ENCODE measurements at places on chromosomes 1 and 21.

DNA sequence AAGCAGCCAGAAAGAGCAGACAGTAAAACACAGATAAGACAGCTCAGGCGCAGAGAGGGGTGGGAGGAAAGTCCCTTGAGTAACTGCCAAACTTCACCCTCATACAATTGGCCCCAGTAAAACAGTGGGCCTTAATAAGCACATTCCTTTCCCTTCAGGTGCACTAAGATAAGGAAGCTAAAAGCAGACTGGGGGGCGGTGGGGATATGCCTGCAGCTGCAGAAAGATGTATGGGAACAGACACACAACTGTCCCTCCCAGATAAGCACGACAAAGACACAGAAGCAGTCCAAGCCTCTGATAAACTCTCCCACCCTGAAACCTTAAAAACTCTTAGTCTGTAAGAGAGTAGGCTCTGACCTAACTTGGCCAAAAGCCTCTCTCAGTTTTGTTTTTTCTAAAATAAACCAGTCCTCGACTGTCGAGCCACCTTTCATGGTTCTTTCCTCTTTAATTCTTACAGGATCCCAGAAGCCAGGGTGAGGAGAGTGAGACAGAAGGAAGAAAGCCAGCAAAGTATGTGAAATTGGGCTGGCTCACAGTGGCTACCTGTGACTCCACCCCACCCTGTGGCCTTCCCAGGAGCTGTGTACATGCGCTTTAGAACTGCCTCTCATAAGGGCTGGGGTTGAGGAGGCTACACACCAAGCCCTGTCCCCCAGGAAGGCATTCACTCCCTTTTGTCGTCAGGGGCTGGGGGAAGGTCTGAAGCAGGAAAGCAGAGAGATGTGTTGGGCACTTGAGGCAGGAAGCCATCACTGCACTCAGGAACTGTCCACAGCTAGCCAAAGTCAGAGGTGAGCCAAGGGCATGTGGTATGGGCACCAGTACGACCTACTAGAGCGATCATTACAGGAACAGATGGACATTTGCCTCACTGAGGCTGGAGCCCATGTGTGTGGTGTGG is 4.6 kb downstream of the PGLYRP4 start:
- no peak for DNase-seq

DNA sequence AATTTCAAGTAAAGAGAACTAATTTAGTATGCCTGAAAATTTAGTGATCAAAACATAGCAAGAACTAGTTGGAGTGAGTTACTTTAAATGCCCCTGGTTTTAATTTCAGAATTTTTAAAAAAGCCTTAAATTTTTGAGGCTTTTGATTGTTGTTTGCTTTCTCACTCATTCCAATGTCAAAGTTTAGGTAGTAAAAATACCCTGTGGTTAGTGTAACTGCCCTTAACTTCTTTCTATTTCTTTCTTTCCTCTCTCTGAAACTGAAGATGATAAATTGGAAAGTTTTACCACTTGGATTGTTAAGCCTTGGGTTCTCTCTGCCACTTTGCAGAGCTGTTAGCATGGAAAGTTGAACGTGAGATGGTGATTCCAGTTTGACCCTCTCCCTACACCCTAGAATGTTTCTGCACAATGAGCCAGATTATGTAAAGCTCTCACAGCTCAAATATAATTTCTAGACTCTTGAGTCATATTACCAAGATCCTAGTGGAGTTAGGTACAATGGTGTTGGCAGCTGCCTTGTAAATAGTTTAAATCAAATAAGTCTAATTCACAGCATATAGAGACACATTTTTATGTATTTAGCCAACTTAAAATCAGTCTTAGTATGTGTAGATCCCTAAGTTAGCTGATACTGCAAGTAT is 192.4 kb upstream of the SGIP1 start:
- no peak for DNase-seq

DNA sequence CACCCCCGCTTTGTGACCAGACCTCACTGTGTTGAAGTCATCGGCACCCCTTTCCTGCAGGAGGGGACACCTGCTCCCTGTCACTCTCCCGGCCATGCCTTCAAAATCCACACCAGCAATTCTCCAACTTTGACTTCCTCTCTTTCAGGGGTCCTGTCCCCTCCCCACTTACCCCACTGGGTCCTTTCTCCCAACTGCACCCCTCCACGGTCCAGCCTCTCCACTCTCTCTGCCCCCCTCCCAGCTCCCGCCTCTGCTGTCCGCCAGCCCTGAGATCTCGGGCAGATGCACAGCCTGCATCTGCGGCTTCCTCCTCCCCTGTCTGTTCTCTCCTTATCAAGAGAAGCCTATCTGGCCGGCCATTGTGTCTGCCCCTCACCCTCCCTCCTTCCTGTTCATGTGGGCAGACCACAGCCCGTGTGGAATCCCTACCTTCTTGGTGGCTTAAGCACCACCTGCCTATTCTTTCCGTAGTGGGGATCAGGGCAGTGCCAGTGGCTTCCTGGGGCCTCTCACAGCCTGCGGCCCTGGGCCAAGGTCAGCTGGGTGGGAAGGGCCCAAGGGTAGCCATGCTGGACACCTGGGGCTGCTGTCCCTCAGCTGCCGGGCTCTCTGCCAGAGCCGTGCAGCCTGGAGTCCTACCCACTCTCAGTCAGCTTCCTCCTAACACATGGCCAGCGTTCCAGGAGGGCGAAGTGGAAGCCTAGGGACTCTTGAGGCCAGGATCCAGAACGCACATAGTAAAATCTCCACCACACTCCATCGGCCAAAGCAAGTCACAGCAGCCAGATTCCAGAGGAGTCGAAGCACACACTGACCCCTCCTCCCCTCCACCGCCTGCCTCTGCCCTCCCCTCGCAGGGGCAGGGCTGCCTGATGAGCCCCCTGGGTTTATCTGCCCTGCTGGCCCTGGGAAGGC is 5.1 kb upstream of the HES4 start:
- DNase-seq: peak; percentile 28

- no peak for DNase-seq
Observed at GRCh38 chr21:34933609-34934335, 115.3 kb downstream of the RUNX1 start.

DNA sequence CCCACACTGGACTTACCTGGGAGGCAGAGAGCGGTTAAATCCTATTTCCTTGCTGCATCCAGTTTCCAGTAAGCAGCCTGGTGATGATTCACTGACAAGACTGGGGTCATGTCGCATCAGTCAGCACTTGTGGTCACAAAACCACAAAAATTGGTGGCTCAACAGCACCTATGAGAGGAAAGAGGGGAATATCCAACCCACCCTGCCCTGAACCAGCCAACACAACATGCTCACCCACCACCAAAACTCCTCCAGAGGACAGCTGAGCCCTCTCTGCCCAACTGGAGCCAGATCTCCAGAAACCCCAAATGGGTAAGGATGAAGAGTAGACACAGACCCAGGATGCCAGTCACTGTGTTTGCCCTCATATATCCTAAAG is 64.0 kb downstream of the CD46 start:
- peak; percentile 56 for DNase-seq

- peak; percentile 100 for DNase-seq
Observed at GRCh38 chr1:225655509-225656258, 2.8 kb upstream of the ENAH start.

DNA sequence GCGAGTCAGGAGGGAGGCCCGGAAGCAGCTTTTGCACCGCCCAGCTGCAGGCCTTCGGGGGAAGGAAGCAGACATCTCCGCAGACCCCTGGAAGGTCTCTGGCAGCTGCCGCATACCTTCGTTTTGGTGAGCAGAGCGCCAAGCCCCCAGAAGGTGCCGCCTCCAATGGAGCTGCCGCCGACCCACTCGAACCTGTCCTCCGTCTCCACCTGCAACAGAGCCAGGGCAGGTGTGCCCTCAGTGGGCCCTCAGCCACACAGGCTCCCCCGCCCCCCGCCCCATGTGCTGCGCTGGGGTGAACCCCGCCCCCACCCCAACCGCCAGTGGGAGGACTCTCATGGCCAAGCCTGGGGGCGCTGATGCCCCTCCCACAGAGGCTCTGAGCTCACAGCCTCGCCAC is 6.2 kb downstream of the PANK4 start:
- no peak for DNase-seq

DNA sequence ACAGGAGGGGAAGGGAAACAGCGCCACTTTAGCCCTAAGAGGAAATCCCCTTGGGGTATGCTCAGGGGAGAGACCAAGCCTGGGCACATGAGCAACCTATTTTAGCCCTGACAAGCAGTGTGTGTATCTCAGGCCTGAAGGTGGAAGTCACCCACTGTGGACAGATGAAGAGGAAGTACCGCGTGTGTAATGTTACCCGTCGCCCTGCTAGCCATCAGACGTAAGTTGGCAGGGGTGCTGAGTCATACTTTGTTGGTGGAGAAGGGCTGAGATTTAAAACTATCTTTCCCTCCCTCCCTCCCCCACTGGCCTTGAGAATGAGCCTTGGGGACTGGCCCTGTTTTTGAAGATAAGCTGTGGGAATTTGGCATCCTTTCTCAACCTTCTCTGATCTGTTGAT is 11.2 kb downstream of the AGO1 start:
- DNase-seq: peak; percentile 53

DNA sequence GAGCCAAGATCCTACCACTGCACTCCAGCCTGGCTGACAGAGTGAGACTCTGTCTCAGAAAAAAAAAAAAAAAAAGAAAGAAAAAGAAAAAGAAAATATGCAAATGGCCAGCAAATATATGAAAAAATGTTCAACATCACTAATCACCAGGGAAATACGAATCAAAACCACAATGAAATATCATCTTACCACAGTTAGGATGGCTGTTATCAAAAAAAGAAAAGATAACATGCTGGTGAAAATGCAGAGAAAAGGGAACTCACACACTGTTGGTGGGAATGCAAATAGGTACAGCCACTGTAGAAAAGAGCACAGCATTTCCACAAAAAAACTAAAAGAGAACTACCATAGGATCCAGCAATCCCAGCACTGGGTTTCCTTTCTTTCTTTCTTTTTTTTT is 477.5 kb downstream of the SMYD3 start:
- no peak for DNase-seq

DNA sequence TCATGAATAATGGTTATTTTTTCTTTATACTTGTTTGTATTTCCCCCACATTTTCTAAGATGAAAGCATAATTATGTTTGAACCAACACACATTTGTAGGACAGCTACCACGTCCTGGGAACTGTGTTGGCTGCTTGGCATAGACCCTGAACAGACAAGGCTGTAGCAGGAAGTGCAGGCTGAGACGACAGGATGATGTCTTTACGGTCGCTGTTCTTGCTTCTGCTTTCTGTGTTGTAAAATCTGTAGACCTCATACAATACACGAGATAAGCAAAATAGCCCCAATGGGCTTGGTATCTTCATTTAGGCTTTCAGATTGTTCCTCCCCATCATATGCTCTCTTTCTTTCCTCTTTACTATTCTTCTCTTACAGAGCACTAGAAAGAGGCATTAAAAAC is 23.3 kb upstream of the OTUD3 start:
- DNase-seq: no peak

- peak; percentile 72 for DNase-seq
Observed at GRCh38 chr1:93328809-93329760, 16.6 kb upstream of the DR1 start.

- DNase-seq: no peak
Observed at GRCh38 chr1:229856009-229856650, 210.9 kb upstream of the GALNT2 start.

GRCh38 chr1:161816201-161816600 is 50.1 kb downstream of the ATF6 start:
- peak; percentile 70 for DNase-seq

DNA sequence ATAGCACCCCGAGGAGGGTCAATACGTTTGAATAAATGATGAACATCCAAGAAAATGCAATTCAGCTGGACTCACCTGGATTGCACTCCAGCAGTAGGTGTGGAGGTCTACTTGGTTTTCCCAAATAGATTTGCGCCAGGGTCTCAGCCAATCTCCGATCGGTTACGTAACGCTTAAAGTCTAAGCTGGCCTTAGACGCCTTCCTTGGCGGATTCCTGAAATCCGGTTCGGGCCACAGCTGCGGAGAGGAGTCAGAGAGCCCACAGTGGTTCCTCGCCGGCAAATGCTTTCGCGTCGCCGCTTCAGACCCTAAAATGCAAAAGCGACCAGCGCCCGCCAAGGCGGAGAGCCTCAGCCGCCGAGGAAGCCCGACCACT is 322 bp downstream of the TFB2M start:
- peak; percentile 71 for DNase-seq

DNA sequence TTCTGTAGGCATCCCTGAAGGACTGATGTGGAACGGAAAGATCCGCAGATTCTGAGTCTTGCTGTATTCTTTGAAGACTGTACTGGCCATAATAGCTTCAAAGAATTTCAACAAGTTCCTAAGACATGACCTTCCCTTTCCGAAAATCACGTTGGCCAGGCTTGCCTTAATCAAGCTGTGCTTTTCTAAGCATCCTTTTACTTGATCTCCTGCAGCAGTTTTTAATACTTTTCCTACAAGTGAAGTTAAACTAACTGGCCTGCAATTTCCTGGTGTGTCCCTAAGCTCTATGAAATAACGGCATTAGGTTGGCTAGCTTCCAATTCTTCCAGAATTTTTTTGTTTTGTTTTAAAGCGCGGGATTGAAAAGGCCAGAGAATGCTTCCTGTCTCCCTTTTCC is 40.3 kb downstream of the SPAG17 start:
- peak; percentile 39 for DNase-seq

GRCh38 chr1:19793360-19794046 is 6.2 kb downstream of the TMCO4 start:
- DNase-seq: no peak

DNA sequence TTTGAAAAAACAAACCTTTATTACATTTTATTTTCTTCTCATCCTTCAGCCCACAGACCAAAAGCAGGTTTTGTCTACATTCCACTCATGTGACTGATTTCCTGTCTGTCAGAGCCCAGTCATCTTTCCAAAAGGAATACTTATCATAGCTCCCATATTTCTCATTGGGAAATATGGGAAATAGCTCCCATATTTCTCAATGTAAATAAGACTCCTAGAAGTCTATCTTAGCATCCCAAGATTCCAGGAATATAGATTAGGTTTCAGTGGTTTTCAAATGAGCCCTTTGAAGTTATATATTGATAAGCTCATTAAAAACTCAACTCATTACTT is 19.1 kb upstream of the NRDC start:
- DNase-seq: peak; percentile 68

DNA sequence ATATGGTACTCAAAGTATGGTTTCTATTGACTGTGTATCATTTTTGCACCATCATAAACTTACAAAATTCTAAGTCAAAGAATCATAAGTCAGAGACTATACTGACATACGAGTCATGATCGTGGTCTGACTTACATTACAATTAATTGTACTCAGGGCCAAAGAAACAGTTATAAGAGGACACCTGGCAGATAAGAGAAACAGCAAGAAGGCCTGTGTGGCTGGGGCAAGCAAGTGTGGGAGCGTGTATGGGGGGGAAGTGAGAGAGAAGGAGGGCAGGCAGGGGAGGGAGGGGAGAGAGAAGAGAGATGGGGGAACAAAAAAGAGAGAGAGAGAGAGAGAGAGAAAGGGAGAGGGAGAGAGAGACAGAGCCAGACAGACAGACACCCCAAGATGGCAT is 70.9 kb downstream of the RERE start:
- peak; percentile 48 for DNase-seq
